ENCODE measurements at places on chromosomes 13 and 19. TPM values are rescaled to one million over a fixed set of nuclear protein-coding genes. Genes with fewer than 3 reads are reported as not detected.

Gene RYR1
- total RNA-seq = 6.6 TPM

Gene SLITRK6
- 0.29 TPM for total RNA-seq

Gene ATP4A
- not detected for total RNA-seq

Gene PRODH2
- 0.57 TPM for total RNA-seq

Gene APC2
- total RNA-seq = 2.1 TPM

Gene SIGLEC10
- total RNA-seq = 0.08 TPM

Gene TNNI3
- 9.6 TPM for total RNA-seq

Gene TYROBP
- not detected for total RNA-seq

Gene SHISA7
- total RNA-seq = not detected

Gene ARHGAP45
- total RNA-seq = 2.8 TPM

Gene C19orf53
- total RNA-seq = 199 TPM
